ENCODE measurements at places on chromosomes 16 and 17.
A peak's percentile ranks its signal among the peaks of the same experiment; 100 is the strongest.

DNA sequence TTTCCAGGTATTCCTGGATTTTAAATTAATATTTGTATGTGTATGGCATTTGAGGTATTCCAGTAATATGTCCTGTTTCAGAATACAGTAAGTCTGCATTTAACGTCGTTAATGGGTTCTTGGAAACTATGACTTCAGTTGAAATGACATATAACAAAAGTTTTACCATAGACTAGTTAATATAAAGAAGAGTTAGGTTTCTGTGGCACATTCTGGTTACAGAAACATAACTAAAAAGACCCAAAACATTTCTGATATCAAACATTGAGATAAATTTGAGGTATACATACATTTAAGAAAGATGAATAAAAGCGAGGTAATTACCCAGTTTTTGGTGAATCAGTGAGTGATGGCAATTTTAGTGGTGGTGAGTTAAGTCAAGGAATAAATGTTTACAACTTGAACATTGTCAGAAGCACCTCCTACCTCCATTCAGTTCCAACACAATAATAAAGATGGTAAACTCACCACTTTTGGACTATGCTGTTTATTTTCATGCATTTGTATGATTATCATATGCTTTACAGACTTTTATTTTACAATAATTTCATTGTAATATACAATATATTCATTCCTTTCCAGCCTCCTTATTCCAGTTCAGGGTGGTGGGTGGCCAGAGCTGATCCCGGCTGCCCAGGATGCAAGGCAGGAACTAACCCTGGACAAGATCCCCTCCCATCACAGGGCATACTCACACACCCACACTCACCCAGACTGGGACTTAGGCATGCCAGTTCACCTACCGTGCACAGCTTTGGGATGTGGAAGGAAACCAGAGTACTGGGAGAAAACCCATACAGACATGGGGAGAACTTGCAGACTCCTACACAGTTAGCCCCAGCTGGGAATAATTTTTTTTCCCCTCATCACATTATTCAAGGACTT lies 9.7 kb downstream of the LUC7L3 start:
- peaks cover 79% of the 10 kb centered on the region for H3K4me1 ChIP-seq
- no peaks in the 10 kb centered on the region for H3K36me3 ChIP-seq
- H3K27ac ChIP-seq: no peak overlapping the region
- DNase-seq: no peak
- no peak overlapping the region for H3K4me3 ChIP-seq

- no peak overlapping the region for H3K27ac ChIP-seq
- peaks cover 33% of the 10 kb centered on the region for H3K4me1 ChIP-seq
- H3K36me3 ChIP-seq: no peaks in the 10 kb centered on the region
- peak; percentile 49 for DNase-seq
These were observed 24.3 kb upstream of the TMEM220 start for GRCh38 chr17:10754109-10754508.

- no peak for DNase-seq
- no peak overlapping the region for H3K27ac ChIP-seq
- H3K27me3 ChIP-seq: no peaks in the 10 kb centered on the region
- H3K36me3 ChIP-seq: no peaks in the 10 kb centered on the region
- no peak overlapping the region for H3K4me3 ChIP-seq
These were observed 300.2 kb upstream of the N4BP1 start for GRCh38 chr16:48910214-48910613.

DNA sequence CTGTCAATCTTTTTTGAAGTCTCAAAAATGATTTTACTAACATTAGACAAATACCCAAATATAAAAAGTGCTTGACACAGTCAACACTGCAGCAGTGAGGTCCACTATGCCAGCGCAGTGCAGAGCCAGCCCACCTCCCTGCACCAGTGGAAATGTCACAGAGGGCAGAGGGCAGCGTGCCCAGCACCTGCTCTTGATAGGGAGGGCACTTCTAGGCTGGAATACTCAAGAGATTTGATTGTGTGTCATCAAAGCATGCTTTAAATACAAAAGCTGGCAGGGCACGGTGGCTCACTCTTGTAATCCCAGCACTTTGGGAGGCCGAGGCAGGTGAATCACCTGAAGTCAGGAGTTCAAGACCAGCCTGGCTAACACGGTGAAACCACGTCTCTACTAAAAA lies 136.0 kb downstream of the ANKRD11 start:
- no peaks in the 10 kb centered on the region for H3K36me3 ChIP-seq
- no peaks in the 10 kb centered on the region for H3K27me3 ChIP-seq
- DNase-seq: peak; percentile 42
- peaks cover 66% of the 10 kb centered on the region for H3K4me1 ChIP-seq

DNA sequence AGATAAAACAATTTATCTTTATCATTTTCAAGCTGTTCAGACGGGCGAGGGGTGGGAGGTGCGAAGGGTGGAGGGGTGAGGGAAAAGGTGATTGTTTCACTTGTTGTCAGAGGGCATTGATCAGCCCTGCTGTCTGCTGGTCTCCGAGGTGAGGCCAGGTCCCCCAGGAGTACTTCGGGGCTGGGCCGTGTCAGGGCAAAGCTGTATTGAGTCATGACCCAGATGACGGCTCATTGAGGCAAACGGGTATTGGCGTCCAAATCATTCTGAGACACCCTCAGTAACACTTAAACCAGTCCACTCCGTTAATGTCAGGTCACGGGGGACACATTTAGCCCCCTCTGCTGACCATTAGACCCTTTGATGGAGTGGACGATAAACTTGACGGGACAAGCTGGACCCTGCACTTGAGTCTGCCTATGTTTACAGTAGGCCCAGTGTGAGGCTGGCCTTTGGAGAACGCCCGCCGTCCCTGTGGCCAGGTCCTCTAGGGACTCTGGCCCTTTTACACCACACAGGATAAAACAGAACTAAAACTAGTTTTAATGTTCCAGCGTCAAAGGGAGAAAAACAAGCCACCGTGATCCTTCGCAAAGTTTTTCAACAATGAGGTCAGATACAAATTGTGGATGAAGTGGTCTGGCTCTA lies 502.2 kb upstream of the ZFHX3 start:
- no peaks in the 10 kb centered on the region for H3K36me3 ChIP-seq
- no peak overlapping the region for H3K27ac ChIP-seq
- DNase-seq: no peak
- H3K27me3 ChIP-seq: peaks cover 10% of the 10 kb centered on the region
- no peaks in the 10 kb centered on the region for H3K4me1 ChIP-seq

GRCh38 chr16:89853306-89853993 lies 19.9 kb upstream of the TCF25 start:
- H3K36me3 ChIP-seq: no peaks in the 10 kb centered on the region
- H3K4me1 ChIP-seq: no peaks in the 10 kb centered on the region
- DNase-seq: no peak
- no peak overlapping the region for H3K27ac ChIP-seq

DNA sequence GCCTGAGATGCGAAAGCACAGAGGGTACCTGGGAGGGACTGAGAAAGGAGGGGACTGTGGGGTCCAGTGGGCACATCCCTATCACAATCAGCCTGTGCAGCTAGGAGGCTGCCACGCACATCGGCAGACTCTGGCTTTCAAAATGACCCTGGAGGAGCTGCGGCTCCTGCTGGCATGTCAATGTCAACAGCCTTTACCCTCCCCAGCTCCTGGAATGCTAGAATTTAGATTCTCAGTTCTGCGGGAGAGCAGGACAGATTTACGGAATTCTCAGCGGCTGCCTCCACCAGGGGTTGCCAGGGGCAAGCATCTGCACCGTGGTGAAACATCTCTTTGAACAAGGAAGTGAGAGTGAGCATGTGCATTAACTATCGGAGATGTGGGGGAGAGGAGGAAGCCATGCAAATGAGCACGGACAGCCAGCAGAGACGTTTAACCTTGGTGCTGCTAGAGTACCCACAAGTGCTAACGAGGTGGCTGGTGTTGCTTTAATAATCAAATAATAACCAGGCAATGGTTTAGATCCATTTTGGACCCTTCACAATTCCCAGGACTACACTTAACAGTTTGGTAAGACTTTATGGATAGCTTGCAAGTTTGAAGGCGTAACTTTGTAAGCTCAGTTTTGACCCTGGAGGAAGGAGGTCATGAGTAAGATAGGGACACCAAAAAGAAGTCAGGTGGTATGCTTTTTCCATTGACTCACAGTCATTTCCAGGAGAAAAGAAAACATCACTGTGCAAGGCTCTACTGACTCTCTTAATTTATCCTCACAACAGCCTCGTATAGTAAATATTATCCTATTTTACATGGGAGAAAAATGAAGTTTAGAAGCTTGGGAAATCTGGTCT lies 54.1 kb downstream of the XYLT1 start:
- DNase-seq: peak; percentile 35
- peak overlapping the region; percentile 61 for H3K27ac ChIP-seq
- peaks cover 19% of the 10 kb centered on the region for H3K4me1 ChIP-seq

DNA sequence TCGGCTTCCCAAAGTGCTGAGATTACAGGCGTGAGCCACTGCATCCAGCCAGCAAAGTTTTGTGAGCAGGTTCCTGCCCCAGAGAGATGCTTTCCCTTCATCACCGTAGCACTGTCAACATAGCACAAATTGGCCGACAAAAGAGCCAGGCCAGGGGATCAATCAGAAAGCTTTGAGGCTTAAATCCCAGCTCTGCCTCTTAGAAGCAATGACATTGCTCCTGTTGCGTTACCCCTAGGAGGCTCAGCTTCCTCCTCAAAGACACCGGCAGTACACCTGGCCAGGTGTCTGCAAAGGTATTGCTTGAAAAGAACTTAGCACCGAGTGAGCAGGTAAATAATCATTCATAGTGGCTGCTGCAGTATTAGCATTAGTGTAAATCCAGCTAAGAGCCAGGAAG lies 86.5 kb downstream of the NDE1 start:
- no peak overlapping the region for H3K4me3 ChIP-seq
- H3K27me3 ChIP-seq: no peaks in the 10 kb centered on the region
- H3K4me1 ChIP-seq: no peaks in the 10 kb centered on the region
- H3K27ac ChIP-seq: no peak overlapping the region

DNA sequence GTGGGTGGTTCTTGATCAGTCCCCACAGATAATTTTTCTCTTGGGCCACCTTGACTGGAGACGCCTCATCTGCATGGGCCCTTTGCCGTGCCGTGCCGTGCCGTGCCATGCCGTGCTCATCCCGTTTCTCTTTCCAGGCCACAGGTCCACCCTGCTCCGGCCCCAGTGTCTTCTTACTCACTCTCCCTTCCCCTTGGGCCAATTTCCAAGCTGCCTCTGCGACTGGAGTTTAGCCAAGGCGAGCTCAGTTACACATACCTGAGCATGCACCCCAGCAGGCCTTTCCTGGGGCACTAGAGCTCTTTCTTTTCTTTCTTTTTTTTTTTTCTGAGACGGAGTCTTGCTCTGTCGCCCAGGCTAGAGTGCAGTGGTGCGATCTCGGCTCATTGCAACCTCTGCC lies 40.5 kb upstream of the MGAT5B start:
- H3K27ac ChIP-seq: no peak overlapping the region
- H3K4me3 ChIP-seq: no peak overlapping the region
- H3K4me1 ChIP-seq: no peaks in the 10 kb centered on the region
- no peaks in the 10 kb centered on the region for H3K27me3 ChIP-seq
- H3K36me3 ChIP-seq: no peaks in the 10 kb centered on the region

DNA sequence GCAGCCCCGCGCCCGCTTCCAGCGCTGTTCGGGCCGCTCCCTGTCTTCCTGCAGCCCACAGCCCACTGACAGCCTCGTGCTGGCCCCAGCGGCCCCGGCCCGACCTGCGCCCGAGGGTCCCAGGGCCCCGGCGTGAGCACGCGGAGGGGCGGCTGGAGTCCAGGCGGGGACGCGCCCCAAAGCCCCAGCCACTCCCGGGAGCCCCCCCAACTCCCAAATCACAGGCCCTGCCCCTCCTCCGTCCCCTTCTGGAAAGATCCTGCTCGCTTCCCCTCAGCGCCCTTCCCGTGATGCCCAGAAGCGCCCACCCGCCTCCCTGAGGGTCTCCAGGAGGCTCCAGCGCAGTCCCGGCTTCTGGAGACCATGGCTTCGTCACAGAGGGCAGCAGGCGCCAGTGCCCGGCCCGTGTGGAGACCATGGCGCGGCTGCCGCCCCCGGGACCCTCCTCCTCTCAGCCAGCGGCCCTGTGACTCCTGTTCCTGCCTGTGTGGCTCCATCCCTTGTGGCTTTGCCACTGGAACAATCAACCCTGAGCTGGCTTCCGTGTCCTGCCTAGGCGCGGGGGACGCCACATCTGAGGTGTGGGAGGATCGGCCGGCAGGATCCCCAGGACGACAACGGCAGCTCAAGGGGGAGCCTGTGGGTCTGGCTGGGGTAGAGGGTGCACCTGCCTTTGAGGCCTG lies 3.9 kb downstream of the UTS2R start:
- peaks cover 12% of the 10 kb centered on the region for H3K27me3 ChIP-seq
- no peak for DNase-seq
- H3K27ac ChIP-seq: no peak overlapping the region
- H3K36me3 ChIP-seq: no peaks in the 10 kb centered on the region

- H3K4me1 ChIP-seq: no peaks in the 10 kb centered on the region
- H3K36me3 ChIP-seq: no peaks in the 10 kb centered on the region
- no peaks in the 10 kb centered on the region for H3K27me3 ChIP-seq
- no peak overlapping the region for H3K4me3 ChIP-seq
- no peak for DNase-seq
- H3K27ac ChIP-seq: no peak overlapping the region
These were observed 73.3 kb upstream of the MON1B start for GRCh38 chr16:77117707-77118106.

- no peaks in the 10 kb centered on the region for H3K27me3 ChIP-seq
- H3K27ac ChIP-seq: no peak overlapping the region
- H3K36me3 ChIP-seq: no peaks in the 10 kb centered on the region
- DNase-seq: no peak
- H3K4me1 ChIP-seq: peaks cover 8% of the 10 kb centered on the region
These were observed 79.4 kb upstream of the KSR1 start for GRCh38 chr17:27376637-27377547.

GRCh38 chr16:54026456-54026855 lies 260.1 kb downstream of the IRX3 start:
- H3K4me3 ChIP-seq: no peak overlapping the region
- H3K27ac ChIP-seq: no peak overlapping the region
- no peak for DNase-seq

- H3K36me3 ChIP-seq: no peaks in the 10 kb centered on the region
- DNase-seq: peak; percentile 11
- no peaks in the 10 kb centered on the region for H3K27me3 ChIP-seq
These were observed 42.2 kb downstream of the RPH3AL start for GRCh38 chr17:310111-311010.

DNA sequence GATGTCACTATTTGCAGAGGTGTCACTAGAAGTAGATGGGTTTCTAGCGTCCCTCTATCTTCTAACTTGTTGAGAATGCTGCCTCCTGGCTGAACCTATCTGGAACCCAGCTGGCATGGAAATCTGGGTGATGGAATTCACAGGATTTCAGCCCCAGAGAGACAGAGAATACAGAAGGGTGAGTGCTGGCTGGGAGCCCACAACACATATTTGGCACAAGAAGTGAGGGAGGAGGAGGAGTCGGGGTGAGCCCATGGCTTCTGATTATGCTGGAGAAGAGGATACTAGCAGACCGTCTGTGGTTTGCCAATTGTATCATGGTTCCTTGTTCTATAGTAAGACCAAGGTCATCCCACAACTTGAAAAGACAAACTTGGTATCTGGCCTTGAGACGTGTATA lies 557.8 kb upstream of the SALL1 start:
- no peak for DNase-seq
- H3K27me3 ChIP-seq: no peaks in the 10 kb centered on the region
- no peak overlapping the region for H3K27ac ChIP-seq
- H3K36me3 ChIP-seq: no peaks in the 10 kb centered on the region
